Activated CD4-positive, CD25-positive, alpha-beta regulatory T cell treated with anti-CD3 and anti-CD28 coated beads, Interleukin-2, amount 50 U/mL, for 16 hours (primary cell): ENCODE measurements at places on chromosomes 3 and 15.

- DNase-seq = no peak
These were observed 14.1 kb upstream of the ZSCAN2 start for GRCh38 chr15:84586696-84587095.

DNA sequence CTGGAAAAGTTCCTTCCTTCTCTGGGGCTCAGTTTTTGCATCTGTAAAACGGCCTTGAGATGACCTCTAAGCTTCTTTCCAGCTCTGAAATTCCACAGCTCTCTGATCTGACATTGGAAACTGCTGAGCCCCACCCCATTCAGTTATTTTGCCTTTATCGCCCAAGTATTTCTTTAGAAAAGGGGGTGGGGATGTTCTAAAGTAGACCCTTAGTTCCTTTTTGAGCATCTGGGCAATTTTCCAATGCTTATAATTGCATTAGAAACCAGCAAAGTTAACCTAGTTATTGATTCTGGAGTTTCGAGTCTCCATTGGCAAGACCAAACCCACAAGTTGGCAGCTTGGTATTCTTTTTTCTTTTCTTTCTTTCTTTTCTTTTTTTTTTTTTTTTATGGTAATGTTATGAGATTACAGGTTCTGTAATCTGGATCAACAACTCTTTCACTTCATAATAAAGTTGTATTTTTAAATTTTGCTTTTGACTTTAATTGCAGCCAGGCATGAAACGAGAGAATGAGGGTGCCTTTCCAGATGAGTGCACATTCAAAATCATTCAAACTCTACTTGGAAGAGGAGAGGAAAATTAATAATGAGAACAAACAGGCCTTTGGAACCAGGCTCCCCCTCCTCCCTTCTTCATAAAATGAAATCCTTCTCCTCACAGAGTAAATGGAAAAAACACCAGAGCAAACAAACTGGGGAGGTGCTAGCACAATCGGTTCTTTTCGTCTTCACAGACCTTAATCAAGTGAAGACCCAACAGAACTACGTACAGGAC is 76.8 kb upstream of the LRIG1 start:
- no peak for DNase-seq

DNA sequence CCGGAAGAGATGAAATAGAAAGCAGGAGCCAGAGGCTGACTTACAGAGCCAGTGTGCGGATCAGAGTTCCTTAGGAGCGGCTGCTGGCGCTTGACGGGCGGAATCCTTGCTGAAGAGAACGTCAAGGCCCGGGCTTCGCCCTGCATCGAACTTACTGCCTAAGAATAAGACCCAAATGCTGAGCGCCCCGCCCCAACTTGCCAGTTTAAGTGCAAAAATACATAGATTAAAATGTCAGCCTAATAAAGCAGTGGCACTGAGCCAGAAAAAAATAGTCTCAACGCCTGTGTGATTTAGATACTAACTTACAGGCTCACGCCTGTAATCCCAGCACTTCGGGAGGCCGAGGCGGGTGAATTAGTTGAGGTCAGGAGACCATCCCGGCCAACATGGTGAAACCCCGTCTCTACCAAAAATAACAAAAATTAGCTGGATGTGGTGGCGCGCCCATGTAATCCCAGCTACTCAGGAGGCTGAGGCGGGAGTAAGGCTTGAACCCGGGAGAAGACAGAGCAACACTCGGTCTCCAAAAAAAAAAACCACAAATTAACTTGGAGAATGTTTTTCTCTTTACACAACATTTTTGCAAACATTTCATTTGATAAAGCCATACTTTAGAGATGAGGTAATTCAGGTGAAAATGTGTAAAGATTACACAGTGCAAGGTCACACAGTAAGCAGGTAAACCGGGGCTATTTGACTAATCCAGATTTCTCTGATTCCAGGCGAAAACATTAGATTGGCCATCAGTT is 1.2 kb upstream of the UBP1 start:
- DNase-seq = no peak

DNA sequence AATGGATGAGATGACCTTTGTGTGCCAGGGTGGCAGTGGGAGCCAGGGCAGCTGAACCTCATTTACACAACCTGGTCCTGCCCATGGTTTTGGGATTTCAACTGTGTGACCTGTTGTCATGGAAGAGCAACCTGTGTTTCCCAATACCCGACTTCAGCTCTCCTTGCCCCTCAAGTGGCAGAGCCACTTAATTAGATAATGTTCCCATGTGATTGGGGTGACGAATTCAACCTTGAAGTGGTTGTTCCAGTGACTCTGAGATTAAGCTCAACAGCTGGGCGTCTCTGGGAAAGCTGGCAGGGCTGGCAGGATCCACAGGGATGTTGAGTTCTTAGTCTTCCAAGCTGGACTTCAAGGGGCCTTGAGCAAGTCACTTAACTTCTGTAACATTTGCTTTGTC is 71.0 kb downstream of the THSD4 start:
- DNase-seq = no peak

DNA sequence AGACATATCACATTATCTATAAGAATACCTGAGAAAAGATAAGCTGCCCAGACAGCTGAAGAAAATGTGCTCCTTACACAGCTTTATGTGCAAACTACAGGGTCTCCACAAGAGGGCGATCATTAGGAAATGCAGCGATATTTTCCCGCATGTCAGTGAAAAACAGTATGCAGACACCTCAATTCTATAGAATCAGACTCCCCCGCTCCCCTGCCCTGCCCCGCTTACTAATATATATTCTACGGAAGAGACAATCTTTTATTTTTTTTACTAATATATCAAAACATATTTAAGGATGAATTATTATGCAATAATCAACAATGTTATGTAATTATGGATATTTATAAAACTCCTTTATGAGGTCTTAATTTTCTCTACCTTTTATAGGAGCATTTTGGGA is 681.3 kb downstream of the ROBO1 start:
- DNase-seq = no peak

DNA sequence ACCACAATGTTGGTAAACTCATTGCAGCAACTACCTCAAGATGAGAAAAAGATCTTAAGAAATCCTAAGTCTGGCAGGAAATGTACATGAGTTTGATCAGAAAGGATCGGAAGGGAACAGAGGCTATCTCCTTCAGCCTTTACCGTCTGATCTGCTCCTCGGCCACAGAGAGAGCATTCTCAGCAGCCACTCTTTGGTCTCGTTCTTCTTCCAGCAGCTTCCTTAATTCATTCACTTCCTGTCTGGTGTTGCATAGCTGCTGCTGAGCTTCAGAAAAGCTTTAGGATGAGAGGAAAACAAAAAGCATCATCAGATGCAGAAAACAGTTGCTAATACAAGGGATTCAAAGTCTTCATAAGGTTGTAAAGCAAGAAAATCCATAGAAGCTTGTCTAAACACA is 6.6 kb upstream of the HCLS1 start:
- no peak for DNase-seq

- no peak for DNase-seq
These were observed 33.2 kb downstream of the ZNF106 start for GRCh38 chr15:42457445-42458442.

GRCh38 chr3:57009367-57009766 is 51.1 kb upstream of the SPATA12 start:
- no peak for DNase-seq

DNA sequence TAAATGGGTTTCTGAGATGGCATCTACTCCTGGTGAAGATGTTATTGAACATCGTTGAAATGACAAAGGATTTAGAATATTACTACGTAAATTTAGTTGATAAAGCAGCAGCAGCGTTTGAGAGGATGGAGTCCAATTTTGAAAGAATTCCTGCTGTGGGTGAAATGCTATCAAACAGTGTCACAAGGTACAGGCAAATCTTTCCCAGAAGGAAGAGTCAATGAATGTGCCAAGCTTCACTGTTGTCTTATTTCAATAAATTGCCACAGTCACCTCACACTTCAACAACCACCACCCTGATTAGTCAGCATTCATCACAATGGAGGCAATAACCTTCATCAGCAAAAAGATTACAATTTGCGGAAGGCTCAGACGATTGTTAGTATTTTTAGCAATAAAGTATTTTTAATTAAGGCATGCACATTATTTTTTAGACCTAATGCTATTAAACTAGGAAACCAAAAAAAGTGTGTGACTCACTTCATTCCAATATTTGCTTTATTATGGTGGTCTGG is 142.8 kb downstream of the UNC13C start:
- DNase-seq = no peak

- DNase-seq = no peak
These were observed 32.2 kb downstream of the RORA start for GRCh38 chr15:61196711-61197586.
